Activated CD4-positive, alpha-beta memory T cell treated with anti-CD3 and anti-CD28 coated beads for 36 hours (primary cell): ENCODE measurements at places on chromosomes 6 and 20. TPM values are rescaled to one million over a fixed set of nuclear protein-coding genes. Genes with fewer than 3 reads are reported as not detected.

GRCh38 chr6:5025911-5026819 is 22.3 kb upstream of the RPP40 start:
- peaks cover 9% of the 10 kb centered on the region for H3K4me1 ChIP-seq
- peaks cover 3% of the 10 kb centered on the region for H3K27me3 ChIP-seq
- peak overlapping the region; percentile 12 for H3K4me3 ChIP-seq
- H3K27ac ChIP-seq = no peak overlapping the region
- H3K36me3 ChIP-seq = peaks cover 5% of the 10 kb centered on the region
- DNase-seq = no peak

DNA sequence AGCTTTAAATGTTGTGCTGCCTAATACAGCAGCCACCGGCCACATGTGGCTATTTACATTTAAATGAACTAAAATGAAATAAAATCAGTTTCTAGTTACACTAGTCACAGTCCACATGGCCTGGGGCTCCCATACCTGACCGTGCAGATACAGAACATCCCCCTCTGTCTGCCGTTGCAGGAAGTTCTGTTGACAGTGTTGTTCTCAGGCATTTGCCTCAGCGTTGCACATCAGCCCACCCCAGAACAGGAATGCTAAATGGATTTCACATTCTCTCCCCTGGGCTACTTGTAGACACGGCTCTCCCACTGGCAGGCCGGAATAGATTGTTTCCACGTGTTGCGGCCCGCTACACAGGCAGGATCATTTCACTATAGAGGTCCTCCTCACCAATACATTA is 26.3 kb downstream of the JAG1 start:
- no peak overlapping the region for H3K27ac ChIP-seq
- no peaks in the 10 kb centered on the region for H3K4me1 ChIP-seq
- DNase-seq = peak; percentile 14
- H3K27me3 ChIP-seq = peaks cover 7% of the 10 kb centered on the region
- no peaks in the 10 kb centered on the region for H3K36me3 ChIP-seq

- no peak for DNase-seq
- no peaks in the 10 kb centered on the region for H3K36me3 ChIP-seq
- no peak overlapping the region for H3K27ac ChIP-seq
Observed at GRCh38 chr6:99178168-99178567, 171.3 kb downstream of the FAXC start.

DNA sequence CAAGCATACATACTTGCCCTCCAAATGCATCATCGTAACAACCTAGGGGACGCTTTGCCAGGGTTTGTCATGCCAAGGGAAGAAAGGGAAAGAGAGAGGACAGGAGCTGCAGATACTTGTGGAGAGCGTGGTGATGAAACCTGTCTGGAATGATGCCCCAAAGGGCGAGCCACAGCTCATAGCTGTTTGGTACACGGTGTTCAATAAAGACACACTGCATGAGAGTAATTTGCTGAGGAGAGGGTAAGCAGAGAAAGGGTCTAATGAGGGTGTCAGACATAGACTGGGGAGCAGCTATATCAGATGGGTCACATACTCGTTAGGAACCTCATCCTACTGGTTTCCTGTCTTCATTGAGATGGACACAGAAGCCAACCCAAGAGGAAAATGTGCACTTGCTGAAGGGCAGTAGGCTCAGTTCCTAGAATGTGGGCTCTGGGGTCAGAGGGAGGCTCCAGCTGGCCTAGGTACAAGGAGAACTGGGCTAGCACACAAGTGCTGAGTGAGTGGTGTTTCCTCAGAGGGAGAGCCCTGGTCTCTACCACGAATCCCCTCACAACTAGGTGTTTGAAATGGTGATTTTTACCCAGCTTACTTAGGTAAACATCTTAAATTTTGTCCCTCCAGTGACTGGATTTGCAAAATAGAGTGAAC is 5.2 kb upstream of the FOXO3 start:
- H3K27ac ChIP-seq = no peak overlapping the region
- H3K36me3 ChIP-seq = no peaks in the 10 kb centered on the region
- peaks cover 9% of the 10 kb centered on the region for H3K4me1 ChIP-seq
- no peak overlapping the region for H3K4me3 ChIP-seq
- H3K27me3 ChIP-seq = no peaks in the 10 kb centered on the region
- DNase-seq = no peak

DNA sequence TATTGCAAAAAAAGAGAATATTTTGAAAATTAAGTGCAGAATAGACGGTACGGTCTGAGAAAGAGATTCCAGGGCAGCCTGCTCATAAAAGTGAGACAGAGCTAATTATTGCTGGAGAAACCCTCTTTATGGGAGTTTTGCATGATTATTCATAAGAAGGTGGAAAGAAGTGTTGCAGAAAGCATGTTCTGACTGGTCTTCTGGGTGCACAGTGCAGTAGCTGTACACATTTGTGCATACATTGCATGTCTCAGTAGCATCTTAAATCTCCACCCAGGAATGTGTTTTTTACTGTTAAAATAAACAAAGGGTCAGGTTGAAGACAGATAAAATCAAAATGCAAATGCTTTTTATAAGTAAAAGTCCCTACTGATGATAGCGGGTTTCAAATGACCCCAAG is 1813.6 kb upstream of the DEFB115 start:
- H3K36me3 ChIP-seq = no peaks in the 10 kb centered on the region
- H3K27me3 ChIP-seq = peaks cover 2% of the 10 kb centered on the region
- DNase-seq = peak; percentile 48

DNA sequence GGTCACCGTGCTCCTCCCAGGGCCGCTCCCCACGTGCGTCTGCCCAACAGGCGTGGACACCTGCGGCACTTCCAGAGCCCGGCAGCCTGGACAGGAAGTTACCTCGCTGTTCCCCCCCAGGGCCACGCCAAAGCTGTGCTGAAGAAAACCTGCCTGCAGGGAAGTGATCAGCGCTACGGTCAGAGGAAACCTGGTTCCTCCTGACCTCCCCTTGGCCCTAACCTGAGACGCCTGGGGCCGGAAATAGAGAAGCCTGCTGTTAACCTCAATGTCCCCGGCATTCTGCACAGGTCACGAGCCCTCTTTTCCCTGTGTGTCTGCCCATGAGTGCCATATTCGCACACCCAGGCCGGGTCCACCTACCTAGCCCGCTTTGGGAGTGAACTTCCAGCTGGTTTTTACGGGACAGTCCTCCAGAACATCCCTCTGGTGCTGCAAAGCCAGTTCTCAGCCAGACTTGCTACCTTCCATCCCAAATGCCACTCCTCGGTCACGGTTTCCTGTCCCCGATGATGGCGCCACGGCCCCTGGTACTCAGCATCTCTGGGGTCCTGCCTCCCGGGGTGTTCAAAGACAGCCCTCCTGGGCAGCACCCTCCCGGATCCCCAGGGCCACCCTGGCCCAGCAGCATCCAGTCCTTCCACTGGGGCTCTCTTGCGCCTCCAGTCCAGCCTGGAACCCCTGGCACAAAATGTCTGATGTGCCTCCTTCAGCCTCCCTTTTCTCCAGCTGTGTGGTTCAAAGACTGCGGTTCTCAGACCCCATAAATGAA is 12.0 kb upstream of the IRF4 start:
- no peak for DNase-seq
- H3K36me3 ChIP-seq = no peaks in the 10 kb centered on the region
- no peak overlapping the region for H3K27ac ChIP-seq
- no peak overlapping the region for H3K4me3 ChIP-seq
- H3K4me1 ChIP-seq = no peaks in the 10 kb centered on the region

GRCh38 chr20:32458061-32458836 is 100.1 kb downstream of the ASXL1 start:
- H3K4me3 ChIP-seq = no peak overlapping the region
- no peaks in the 10 kb centered on the region for H3K27me3 ChIP-seq
- peaks cover 3% of the 10 kb centered on the region for H3K36me3 ChIP-seq

DNA sequence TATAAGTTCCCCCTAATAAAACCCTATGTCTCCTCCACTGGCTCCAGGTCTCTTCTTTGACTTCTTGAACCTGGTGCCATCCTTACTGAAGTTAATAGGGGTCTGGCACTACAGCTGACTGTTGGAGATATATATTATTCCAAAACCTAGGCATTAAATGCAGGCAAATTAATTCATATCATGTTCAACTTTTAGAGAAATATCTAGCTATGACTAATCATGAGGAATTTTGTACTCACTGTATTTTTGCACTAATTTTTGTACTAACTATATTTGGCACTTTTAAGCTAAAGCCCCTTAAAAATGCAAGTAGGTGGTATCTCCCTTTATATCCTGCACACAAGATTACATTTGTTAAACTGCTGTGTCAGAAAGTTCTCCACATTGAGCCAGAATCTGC is 10.9 kb downstream of the DPPA5 start:
- no peaks in the 10 kb centered on the region for H3K36me3 ChIP-seq
- no peak overlapping the region for H3K4me3 ChIP-seq
- H3K27ac ChIP-seq = no peak overlapping the region
- DNase-seq = no peak

DNA sequence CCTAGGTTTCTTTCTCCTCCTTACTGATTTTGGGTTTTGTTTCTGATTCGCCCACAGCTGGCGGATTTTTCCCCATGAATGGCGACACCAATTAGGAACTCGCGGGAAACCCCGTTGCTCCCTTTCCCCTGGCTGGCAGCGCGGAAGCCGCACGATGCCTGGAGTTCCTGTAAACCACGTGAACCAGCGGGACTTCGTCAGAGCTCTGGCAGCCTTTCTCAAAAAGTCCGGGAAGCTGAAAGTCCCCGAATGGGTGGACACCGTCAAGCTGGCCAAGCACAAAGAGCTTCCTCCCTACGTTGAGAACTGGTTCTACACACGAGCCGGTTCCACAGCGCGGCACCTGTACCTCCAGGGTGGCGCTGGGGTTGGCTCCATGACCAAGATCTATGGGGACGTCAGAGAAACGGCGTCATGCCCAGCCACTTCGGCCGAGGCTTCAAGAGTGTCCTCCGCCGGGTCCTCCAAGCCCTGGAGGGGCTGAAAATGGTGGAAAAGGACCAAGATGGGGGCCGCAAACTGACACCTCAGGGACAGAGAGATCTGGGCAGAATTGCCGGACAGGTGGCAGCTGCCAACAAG is 3.2 kb upstream of the SEC23B start:
- no peaks in the 10 kb centered on the region for H3K27me3 ChIP-seq
- peaks cover 11% of the 10 kb centered on the region for H3K36me3 ChIP-seq
- no peak overlapping the region for H3K27ac ChIP-seq

DNA sequence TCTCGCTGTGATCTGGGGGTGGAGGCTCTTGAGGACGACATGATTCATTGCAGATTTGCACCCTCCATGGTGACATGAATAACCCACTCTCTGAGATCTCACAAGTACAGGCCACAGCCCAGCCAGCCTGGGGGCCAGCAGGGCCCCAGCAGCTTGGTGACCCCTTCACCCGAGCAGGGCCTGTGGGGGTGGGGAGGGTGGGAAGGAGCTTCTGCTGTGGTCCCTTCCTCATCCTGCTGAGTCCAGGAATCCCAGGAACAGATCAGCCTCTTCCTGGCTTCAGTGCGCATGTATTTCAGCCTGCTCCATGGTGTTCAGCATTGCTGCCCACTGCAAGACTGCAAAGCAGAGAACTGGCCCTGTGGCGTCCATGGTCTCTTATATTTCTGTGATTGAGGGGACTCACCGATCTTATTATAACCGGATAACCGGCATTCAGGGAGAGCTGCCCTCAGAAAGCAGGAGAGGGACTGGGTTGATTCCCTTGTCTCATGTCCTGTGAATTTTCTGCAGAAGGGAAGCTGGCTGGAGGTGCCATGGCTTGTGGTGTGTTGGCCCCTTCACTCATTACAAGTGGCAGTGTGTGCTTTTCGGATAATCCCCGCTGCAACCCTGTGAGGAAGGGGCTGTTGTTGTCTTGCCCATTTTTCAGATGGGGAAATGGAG is 118.8 kb upstream of the FRMD1 start:
- H3K27ac ChIP-seq = no peak overlapping the region
- peaks cover 7% of the 10 kb centered on the region for H3K27me3 ChIP-seq
- H3K4me1 ChIP-seq = no peaks in the 10 kb centered on the region
- no peak overlapping the region for H3K4me3 ChIP-seq
- no peak for DNase-seq

GRCh38 chr20:39016506-39016905 is 54.4 kb downstream of the DHX35 start:
- no peaks in the 10 kb centered on the region for H3K27me3 ChIP-seq
- H3K4me3 ChIP-seq = no peak overlapping the region
- DNase-seq = no peak
- no peak overlapping the region for H3K27ac ChIP-seq

DNA sequence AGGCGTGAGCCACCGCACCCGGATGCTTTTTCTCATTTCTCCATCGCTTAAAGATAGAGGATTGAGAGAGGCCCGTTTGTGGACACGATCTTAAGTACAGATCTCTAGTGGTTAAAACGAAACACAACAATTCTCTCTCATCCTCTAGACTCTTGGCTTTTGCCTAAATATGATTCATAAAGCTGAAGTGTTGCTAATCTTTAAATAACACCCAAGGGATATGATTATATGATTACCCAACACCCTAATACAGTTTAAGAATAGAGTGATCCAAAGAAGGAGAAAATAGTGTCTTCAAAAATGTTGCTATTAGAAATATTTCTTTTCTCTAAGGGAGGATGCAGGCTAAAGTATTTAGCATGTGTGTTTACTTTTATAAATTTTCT is 50.4 kb downstream of the MTHFD1L start:
- no peaks in the 10 kb centered on the region for H3K4me1 ChIP-seq
- no peaks in the 10 kb centered on the region for H3K27me3 ChIP-seq
- no peak for DNase-seq
- H3K36me3 ChIP-seq = peaks cover 42% of the 10 kb centered on the region

DNA sequence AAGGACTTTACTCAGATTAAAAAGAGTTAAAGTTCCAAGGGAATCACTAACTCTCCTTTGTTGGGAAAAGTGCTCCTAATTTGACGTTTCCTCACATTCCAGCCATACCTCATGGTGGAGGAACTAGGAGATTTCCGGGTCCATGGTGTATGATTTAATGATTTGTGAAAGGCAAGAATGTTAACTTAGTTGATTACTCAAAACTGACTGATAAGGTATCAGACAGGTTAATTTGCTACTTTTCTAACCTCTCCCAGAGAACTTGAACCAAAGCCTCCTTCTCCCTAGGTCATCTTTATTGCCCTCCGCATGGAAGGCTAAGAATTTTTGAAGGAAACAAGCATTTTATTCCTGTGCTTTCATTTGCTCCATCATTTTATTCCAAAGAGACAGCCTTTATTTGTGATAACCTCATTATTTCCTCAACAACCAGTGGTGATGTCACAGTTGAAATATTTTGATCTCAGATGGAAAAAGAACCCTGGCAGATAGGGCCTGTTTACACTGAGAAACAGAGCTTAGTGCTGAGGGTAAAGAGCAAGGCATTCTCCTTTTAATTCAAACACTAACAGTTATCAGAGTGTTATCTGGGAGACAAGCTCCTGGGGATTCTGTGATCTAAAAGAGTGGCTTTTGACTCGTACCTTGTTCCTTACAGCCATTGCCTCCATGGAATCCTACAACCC is 57.4 kb upstream of the BMP2 start:
- H3K27ac ChIP-seq = no peak overlapping the region
- no peak overlapping the region for H3K4me3 ChIP-seq
- no peaks in the 10 kb centered on the region for H3K27me3 ChIP-seq

Gene MCHR2
- not detected for total RNA-seq

Gene MMP24
- total RNA-seq = not detected

Gene CLPSL1
- total RNA-seq = not detected

Gene PM20D2
- 8.9 TPM for total RNA-seq

Gene IMPG1
- total RNA-seq = not detected

Gene LPA
- total RNA-seq = not detected

Gene SPATA25
- 0.50 TPM for total RNA-seq

Gene CYP39A1
- total RNA-seq = not detected

Gene FAM209B
- 0.63 TPM for total RNA-seq
